NCI-H1436 treated with DMSO at 0.1 percent for 48 hours (cell line): ENCODE measurements at places on chromosomes 11 and 22.

DNA sequence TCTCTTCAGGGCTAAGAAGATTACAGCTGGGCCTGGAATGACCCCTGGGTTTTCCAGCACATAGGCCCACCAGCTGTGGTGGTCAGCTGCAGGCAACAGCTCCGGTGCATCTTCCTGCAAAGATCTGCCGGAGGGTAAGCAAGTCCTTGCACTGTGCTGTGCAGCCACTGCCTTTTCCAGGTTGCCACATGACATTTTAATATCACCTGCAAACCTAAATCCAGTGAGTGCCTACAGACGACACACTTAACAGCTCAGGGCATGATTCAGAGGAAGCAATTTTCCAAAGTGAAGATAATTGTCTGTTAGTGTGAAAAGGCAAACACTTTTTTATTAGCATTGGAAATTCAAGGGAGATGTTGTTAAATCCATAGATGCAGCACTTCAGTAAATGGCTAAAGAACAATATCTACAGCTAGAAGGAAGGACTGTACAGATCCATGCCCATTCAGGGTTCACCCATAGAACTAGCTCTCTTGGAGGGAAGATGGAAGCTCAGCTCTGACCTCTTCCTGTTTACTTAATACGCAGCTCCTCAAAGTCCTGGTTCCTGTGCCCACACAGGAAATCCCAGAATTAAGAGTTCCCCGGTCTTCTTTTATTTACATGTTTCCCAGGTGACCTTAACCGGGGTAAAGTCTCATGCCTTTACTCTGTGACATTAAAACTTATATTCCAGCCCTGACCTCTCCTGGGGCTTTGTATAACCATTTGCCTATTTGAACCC is 13.3 kb upstream of the NRIP3 start:
- no peak for DNase-seq

GRCh38 chr11:2380807-2381350 is 3.8 kb downstream of the CD81 start:
- DNase-seq, result no peak

- no peak for DNase-seq
Measured at GRCh38 chr11:34978236-34979191, 62.1 kb downstream of the PDHX start.

- no peak for DNase-seq
Measured at GRCh38 chr22:44712962-44713361, 11.0 kb downstream of the PRR5 start.

GRCh38 chr11:122434786-122435185 is 220.7 kb upstream of the UBASH3B start:
- no peak for DNase-seq

DNA sequence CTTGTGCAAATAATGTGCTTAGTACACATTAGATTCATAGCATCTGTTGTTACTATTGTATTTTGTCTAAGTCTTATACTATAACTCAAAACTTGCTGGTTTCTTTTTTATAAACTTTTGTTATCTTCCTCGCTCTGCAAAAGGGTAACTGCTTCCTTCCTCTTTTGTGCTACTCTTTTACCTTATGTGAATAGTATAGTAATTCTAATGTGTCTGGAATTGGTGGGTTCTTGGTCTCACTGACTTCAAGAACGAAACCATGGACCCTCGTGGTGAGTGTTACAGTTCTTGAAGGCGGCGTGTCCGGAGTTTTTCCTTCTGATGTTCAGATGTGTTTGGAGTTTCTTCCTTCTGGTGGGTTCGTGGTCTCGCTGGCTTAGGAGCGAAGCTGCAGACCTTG is 563.1 kb upstream of the LUZP2 start:
- no peak for DNase-seq

GRCh38 chr11:38718049-38718448 is 2120.0 kb upstream of the RAG2 start:
- no peak for DNase-seq

GRCh38 chr11:1548221-1549070 is 23.6 kb downstream of the DUSP8 start:
- DNase-seq, result no peak

DNA sequence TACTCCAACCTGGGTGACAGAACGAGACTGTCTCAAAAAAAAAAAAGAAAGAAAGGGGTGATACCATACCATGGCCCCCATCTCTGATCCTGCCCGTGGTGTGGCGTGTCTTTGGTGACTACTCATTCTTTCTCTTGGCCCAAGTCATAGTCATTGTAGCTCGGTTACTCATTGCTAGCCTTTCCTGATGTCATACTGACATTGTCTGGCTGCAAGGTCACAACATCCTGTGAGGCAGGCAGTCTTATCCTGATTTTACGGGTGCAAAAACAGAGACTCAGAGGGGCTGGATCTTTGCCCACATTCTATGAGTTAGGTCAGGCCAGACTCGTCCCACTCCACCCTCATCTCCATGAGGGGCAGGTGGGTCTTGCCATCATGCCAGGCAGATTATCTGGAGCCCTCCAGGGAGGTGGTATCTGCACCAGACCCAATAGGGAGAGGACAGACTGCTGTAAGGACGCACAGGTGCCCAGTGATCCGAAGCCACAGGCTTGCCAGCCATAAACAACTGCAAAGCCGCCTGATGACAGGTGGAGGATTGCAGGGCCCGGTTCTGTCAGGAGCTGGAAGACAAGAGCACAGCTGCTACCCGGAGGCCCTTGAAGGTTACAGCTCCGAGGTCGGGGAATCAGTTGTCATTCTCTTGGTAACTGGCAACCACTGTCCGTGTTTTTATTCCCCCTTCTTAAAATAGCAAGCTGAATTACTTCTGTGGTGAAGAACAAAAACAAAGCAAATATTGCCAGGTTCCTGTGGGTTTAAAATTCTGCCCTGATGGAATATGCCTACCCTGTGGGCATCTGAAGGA is 13.8 kb downstream of the TOM1 start:
- no peak for DNase-seq

GRCh38 chr11:35177370-35177769 is 38.4 kb downstream of the CD44 start:
- DNase-seq, result no peak
